GM23248 (cell line): ENCODE measurements at places on chromosomes 2 and 18.

- no peak for DNase-seq
Measured at GRCh38 chr18:61340148-61340547, 6.9 kb downstream of the CDH20 start.

DNA sequence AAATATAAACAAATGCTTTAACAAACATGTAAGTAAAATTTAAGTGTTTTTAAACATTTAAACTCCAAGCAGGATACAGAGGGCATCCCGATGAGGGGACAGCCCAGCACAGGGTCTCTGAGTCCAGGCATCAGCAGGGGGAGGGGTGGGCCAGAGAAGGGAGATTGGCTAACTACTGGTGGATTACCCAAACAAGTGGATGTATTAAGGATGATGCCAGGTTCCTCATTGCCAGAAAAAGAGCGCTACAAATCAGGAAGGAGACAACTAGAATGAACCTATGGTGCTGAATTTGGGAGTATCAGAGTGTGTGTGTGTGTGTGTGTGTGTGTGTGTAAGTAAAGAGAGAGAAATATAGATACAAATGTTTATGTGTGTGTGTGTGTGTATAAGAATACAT, 162.0 kb upstream of the RMP24 start:
- DNase-seq, result no peak

- no peak for DNase-seq
Measured at GRCh38 chr2:232139171-232139594, 177.7 kb downstream of the DIS3L2 start.

- DNase-seq, result peak; percentile 7
Measured at GRCh38 chr18:69469444-69469919, 68.8 kb downstream of the DOK6 start.

GRCh38 chr2:23069923-23070322, 315.1 kb upstream of the KLHL29 start:
- no peak for DNase-seq

DNA sequence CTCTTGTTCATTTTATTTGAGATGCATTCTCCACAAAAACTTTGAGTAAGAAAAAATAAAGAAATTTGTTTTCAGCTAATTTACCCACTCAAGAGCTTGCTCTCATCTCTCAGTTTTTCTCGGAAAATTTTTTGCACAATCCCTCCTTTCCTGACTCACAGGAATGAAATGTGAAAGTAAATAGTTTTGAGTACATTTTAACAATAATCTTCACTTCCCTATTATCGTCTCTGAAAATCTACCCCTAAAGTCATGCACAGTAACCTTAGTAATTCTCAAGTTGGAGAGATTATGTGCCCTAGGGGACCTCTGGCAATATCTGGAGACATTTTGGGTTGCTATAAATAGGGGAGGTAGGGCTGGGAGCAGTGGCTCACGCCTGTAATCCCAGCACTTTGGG, 2.6 kb downstream of the CYB5A start:
- DNase-seq, result peak; percentile 64

- DNase-seq, result no peak
Measured at GRCh38 chr18:13513021-13513420, 213.3 kb downstream of the FAM210A start.

- no peak for DNase-seq
Measured at GRCh38 chr2:210188755-210189154, 17.5 kb upstream of the KANSL1L start.
